Naive B cell (primary cell): ENCODE measurements at places on chromosomes 12 and 14. TPM values are rescaled to one million over a fixed set of nuclear protein-coding genes. Genes with fewer than 3 reads are reported as not detected.

Gene ZDHHC22
- not detected for polyA plus RNA-seq

Gene CFAP54
- not detected for polyA plus RNA-seq

Gene PTPRO
- polyA plus RNA-seq, result 16.2 TPM

Gene ASIC1
- polyA plus RNA-seq, result not detected

Gene BCL2L14
- not detected for polyA plus RNA-seq

Gene POTEG
- polyA plus RNA-seq, result not detected

Gene PLEKHG7
- 0.08 TPM for polyA plus RNA-seq

Gene TAS2R7
- polyA plus RNA-seq, result not detected

Gene SLC4A8
- 0.51 TPM for polyA plus RNA-seq

Gene CGRRF1
- polyA plus RNA-seq, result 32.3 TPM

Gene LRP1-AS
- polyA plus RNA-seq, result not detected

Gene TDRD9
- 3.8 TPM for polyA plus RNA-seq

Gene PRKAG1
- 52.8 TPM for polyA plus RNA-seq

Gene DEPDC4
- polyA plus RNA-seq, result 2.0 TPM

Gene NELL2
- 0.23 TPM for polyA plus RNA-seq

Gene IAPP
- not detected for polyA plus RNA-seq

Gene MIPOL1
- not detected for polyA plus RNA-seq

Gene FOXG1
- not detected for polyA plus RNA-seq

Gene NRXN3
- polyA plus RNA-seq, result not detected

Gene ESPL1
- 0.12 TPM for polyA plus RNA-seq

Gene FAM90A1
- not detected for polyA plus RNA-seq

Gene FAM181A
- not detected for polyA plus RNA-seq

Gene FSCB
- polyA plus RNA-seq, result not detected

Gene TOMM20L
- not detected for polyA plus RNA-seq

Gene RFX4
- not detected for polyA plus RNA-seq

Gene PTHLH
- polyA plus RNA-seq, result not detected

Gene MGST1
- not detected for polyA plus RNA-seq

Gene ZC3H10
- 3.7 TPM for polyA plus RNA-seq

Gene COL2A1
- polyA plus RNA-seq, result not detected

Gene HOXC9
- polyA plus RNA-seq, result not detected

Gene TROAP
- polyA plus RNA-seq, result not detected

Gene CCDC175
- not detected for polyA plus RNA-seq

Gene TMEM253
- not detected for polyA plus RNA-seq

Gene DNAI7
- polyA plus RNA-seq, result not detected

Gene PPP1R12A
- polyA plus RNA-seq, result 90.2 TPM
